ENCODE measurements at places on chromosomes 3 and 15.

- no peak for DNase-seq
Measured at GRCh38 chr3:154515921-154516320, 85.9 kb upstream of the GPR149 start.

DNA sequence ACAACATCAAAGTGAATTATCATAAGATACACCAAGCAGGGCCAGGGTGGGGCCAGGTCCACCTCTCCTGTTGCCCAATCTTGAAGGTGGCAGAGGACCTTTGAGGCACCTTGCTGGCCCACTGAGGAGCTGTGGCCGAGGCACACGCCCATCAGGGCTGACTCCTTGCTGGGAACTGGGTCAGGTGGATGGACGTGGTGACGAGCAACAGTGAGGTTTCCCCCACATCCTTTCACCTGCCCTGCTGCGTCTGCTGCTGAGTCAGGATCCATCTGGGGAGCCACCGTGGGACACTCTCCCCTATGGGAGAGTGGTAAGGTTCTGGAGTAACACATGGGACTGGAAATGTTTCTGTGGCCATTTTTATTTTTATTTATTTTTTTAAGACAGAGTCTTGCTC, 17.3 kb upstream of the FURIN start:
- DNase-seq, result no peak

- no peak for DNase-seq
Measured at GRCh38 chr3:25479727-25480010, 51.6 kb downstream of the RARB start.

GRCh38 chr15:46280762-46281542, 646.1 kb downstream of the SQOR start:
- peak; percentile 66 for DNase-seq

DNA sequence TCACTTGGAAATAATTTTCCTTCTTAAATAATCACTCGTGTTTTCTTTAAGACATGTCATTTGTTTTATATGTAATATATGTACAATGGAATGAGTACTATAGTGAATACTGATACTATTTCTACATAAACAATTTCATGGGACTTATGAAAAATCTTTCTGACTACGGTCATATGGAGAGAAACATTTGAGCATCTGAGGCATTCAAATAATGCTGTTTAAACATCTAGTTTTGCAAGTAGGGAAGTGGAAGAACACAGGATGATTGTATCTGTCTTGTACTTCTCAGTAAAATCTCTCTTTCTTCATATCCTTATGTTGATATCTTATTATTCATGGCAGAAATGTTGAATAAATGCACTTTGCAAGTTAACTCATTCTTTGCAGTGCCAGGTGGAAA, 599.5 kb upstream of the KCNMB2 start:
- no peak for DNase-seq

GRCh38 chr3:10279384-10280176, 13.2 kb downstream of the GHRL start:
- no peak for DNase-seq

- no peak for DNase-seq
Measured at GRCh38 chr3:74121761-74122160, 492.7 kb downstream of the CNTN3 start.

- no peak for DNase-seq
Measured at GRCh38 chr3:58652624-58653023, 13.9 kb downstream of the FAM3D start.

DNA sequence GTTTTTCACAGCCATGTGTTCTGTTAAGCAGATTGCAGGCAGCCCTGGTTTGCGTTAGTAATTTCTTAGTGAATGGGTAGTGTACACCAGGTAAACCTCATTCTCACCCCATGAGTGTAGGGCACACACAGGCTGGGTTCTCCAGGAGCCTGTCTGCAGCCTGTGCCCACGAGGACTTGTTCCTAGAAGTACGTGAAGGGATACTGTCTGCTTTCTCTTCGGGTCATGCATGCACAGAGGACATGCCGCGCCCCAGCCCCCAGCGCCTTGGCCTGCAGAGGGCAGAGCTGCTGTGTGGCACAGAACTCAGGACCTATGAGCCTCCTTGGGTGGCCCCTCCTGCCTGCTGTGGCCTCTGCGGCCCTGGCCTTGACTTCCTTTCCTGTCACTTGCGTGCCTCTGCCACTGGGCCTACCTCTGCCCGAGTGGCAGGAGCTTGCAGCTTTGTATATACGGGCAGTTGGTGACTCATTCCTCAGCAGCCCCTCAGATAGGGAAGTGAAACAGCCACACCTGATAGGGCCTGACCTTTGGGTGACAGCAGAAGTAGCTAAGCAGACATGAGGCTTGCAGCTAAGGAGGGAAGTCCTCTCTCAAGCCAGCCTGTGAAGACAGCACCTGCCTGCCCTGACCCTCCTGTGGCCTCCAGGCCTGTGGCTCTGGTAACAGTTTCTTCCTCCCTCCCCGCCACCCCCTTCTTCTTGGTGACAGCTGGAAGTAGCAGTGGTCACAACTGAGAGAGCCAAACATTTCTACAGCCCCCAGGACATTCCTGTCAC, 19.5 kb downstream of the PPCDC start:
- peak; percentile 70 for DNase-seq

DNA sequence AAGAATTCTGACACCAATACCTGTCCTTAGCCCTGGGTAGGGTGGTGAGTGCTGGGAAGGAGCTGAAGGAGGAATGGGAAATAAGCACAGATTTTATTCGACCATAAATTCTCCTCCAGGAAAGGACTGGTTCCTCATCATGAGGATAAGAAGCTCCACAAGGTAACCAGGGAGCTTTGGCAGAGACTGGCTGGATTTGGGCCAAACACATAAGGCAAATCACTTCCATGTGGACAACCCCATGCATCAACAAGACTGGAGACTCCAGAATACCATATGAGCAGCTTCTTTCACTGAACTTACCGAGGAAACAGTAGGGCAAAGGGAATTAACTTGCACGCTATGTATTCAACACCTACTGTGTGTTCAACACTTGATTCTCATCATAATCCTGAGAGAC, 312.5 kb downstream of the NTRK3 start:
- DNase-seq, result peak; percentile 18

- DNase-seq, result no peak
Measured at GRCh38 chr15:87045746-87046145, 966.1 kb downstream of the AGBL1 start.

- DNase-seq, result no peak
Measured at GRCh38 chr3:190003068-190003467, 117.6 kb downstream of the P3H2 start.

GRCh38 chr3:69749461-69749860, 10.2 kb downstream of the MITF start:
- DNase-seq, result no peak

GRCh38 chr3:13896473-13897154, 16.7 kb upstream of the WNT7A start:
- DNase-seq, result peak; percentile 84

DNA sequence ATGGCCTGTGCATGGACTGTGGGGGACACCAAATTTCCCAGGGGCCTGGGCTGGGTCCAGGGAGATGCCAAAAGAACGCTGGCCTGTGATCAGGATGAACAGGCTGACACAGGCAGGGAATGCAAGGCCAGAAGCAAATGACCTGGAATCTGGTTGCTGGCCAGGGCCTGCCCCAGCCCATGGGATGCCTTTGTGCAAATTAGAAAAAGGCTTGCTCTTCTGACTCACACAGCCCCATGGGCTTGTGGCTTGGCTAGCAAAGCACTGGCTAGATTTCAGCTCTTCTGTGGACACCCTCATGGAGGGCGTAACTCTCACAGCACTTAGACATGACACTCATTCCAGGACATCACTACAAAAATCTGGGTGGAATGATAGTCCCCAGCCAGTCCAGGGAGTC, 356.0 kb downstream of the SHQ1 start:
- peak; percentile 95 for DNase-seq

DNA sequence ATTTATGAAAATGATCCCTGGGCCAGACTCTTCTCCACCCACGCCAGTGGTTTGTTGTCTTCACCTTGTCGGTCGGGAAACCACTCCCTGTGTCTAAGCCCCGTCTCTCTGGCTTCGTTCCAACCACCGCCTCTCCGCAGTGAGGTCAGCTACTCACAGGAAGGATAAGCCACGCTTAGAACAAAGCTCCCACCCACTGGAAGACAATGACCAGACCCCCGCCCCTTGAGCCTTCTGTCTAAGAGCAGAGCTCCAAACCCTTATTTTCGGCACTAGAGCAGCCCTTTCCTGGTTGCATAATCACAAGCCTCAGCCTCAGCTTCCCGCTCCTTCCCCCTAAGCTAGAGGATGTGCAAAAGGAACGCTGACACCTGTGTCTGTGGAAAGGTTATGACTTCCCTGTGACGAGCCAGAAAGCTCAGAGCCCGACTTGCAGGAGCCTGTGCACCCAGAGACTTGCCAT, 114.9 kb upstream of the MEF2A start:
- DNase-seq, result peak; percentile 54

DNA sequence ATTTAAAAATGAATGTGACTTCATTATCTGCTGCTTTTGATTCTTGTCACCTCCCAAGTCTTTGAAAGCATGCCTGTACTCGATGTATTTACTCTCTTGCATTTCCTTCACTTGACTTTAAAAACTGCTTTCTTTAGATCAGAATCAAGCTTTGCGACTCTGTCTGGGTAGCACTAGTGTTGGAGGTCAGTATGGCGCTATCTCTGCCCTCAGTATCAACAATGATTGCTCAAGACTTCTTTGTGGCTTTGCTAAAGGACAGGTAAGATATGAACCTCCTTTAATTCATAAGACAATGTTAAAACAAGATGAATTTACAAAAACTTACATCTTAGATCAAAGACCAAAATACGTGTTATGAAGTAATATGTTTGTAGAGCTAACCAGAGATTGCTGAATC, 37.0 kb downstream of the VPS8 start:
- no peak for DNase-seq

DNA sequence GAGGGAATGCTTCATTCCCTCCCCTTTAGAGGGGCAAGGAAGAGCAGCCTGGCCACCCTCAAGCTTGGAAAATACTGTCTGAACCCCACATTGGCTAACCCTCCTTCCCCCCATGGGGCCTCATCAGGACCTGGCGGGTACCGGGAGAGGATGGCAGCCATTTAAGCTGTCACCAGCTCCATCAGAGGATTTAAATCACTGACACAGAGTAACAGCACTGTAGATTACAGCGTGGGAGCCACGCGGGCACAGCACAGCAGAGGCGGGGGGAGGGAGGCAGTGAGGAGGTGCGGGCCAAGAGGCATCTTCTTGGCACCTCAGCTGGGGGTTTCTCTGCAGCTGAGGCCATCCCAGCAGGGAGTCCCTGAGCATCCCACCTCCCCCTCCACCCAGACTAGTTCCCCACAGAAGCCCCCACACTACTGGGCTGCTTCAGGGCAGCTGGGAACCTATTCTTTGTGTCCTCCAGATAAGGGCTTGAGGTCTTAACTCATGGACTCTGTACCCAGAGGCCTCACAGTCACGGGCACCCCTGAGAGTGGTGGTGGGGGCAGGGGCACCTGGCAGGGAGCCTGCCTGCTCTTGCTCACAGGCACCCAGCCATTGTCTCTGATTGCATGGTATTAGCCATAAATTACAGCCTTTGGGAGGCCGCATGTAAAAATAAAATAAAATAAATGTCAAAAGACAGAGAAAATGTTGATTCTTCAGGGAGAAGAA, 21.9 kb upstream of the CACNA2D2 start:
- DNase-seq, result no peak

DNA sequence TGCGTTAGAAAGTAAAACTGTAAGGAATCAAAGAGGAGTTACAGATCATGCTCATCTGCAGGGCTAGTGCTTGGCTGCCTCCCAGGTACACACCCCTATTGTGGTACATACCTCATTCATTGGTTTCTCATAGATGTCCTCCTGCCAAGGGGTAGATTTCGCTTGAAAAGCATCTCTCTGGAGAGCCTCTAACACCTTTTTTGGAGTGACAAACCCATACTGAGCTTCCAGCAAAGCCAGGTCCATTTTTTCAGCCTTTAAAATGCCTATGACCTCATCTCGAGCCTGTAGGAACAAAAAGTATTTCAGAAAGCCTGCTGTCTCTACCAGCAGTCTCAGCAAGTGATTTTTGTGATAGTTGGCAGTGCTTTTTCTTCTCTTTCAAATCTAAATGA, 112.1 kb downstream of the CMSS1 start:
- peak; percentile 63 for DNase-seq

- DNase-seq, result no peak
Measured at GRCh38 chr3:113013593-113013992, 22.8 kb downstream of the GTPBP8 start.

DNA sequence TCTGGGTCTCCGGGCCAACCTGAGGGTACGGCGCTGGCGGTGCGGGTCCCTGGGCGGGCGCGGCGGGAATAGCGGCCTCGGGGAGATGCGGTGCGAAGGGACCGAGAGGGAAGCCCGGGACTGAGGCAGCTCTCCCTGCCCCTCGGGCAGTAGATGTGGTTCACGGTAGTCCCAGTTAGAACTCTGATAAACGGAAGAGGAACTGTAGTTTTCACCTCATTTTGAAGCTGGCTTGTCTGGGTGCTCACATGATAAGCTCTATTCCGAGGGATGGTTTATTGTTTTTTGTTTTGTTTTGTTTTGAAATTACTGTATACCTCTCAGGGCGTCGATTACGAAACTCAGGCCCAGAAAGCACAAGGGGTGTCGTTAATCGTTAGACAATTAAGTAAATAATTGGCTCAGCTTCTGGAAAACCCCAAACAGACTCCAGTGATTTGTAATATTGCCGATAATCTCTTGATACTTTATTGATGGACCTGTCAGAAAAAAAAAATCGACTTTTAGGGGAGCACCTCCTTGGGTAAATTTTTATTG, 413 bp downstream of the NUSAP1 start:
- DNase-seq, result no peak

GRCh38 chr15:85607141-85607806, 187.5 kb downstream of the KLHL25 start:
- no peak for DNase-seq

- DNase-seq, result no peak
Measured at GRCh38 chr3:52568069-52568468, 31.7 kb downstream of the UQCC5 start.

GRCh38 chr15:26934848-26935247, 36.1 kb upstream of the GABRG3 start:
- no peak for DNase-seq

- no peak for DNase-seq
Measured at GRCh38 chr15:101252836-101253235, 988 bp upstream of the CHSY1 start.

GRCh38 chr3:123080864-123081562, 14.2 kb downstream of the PDIA5 start:
- DNase-seq, result peak; percentile 71

- DNase-seq, result no peak
Measured at GRCh38 chr3:87797872-87798566, 260.8 kb downstream of the CGGBP1 start.

GRCh38 chr15:93179072-93179471, 90.1 kb upstream of the RGMA start:
- no peak for DNase-seq
